SHP77 treated with DMSO at 0.1 percent for 48 hours (cell line): ENCODE measurements at places on chromosomes 5 and 9.
A peak's percentile ranks its signal among the peaks of the same experiment; 100 is the strongest.

- DNase-seq: no peak
Measured at GRCh38 chr5:132017738-132018625, 6.5 kb upstream of the ACSL6 start.

- peak; percentile 16 for DNase-seq
Measured at GRCh38 chr5:146426853-146427618, 20.1 kb upstream of the TCERG1 start.

- no peak for DNase-seq
Measured at GRCh38 chr5:173538654-173539053, 77.8 kb downstream of the BOD1 start.

GRCh38 chr5:52830650-52831049 lies 42.9 kb downstream of the ITGA1 start:
- no peak for DNase-seq

- peak; percentile 44 for DNase-seq
Measured at GRCh38 chr9:5186416-5187169, 1.2 kb upstream of the INSL6 start.

- no peak for DNase-seq
Measured at GRCh38 chr9:136264031-136264430, 18.4 kb upstream of the QSOX2 start.

GRCh38 chr5:45376417-45376816 lies 319.8 kb downstream of the HCN1 start:
- no peak for DNase-seq

GRCh38 chr5:123545506-123545905 lies 33.5 kb downstream of the CSNK1G3 start:
- no peak for DNase-seq

- no peak for DNase-seq
Measured at GRCh38 chr5:88897748-88898147, 14.8 kb upstream of the MEF2C start.

- peak; percentile 41 for DNase-seq
Measured at GRCh38 chr9:122816163-122816867, 12.1 kb downstream of the PDCL start.

GRCh38 chr5:129500101-129500500 lies 40.0 kb downstream of the ADAMTS19 start:
- no peak for DNase-seq

DNA sequence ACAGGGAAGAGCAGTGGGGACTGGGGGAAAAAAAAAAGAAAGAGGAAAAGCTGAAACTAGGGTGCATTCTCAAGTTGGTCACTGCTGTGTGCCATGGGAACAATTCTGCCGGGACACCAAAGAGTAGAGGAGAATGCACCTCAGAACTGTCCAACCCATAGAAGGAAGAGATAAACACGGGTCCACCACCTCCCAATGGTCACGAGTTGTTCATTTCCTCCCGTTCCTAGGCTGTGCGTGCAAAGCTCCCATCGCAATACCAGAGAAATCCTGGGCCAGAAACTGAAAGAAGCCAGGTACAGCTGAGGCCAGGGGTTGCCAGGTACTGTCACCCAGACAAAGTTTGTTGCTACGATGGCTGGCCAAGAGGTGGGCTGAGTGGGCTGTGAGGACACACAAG lies 236.9 kb upstream of the ANKRD55 start:
- DNase-seq: no peak

DNA sequence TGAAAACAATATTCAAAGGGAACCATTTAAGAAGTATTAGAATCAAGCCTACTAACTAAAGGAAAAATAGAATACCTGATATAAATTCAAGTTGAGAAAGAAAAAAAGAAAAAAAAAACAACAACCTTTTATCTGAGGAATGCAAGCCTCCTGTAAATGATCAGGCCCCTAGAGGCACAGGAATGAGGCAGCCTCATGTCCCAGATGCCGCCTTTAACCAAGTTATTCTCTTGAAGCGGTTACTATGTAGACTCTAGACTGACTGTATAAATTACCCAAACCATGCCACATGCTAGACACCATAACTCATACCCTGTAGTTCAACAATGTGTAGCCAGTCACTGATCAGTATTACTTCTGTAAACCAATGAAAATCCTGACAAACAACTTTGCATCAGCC lies 929.6 kb downstream of the TAF11L14 start:
- no peak for DNase-seq

DNA sequence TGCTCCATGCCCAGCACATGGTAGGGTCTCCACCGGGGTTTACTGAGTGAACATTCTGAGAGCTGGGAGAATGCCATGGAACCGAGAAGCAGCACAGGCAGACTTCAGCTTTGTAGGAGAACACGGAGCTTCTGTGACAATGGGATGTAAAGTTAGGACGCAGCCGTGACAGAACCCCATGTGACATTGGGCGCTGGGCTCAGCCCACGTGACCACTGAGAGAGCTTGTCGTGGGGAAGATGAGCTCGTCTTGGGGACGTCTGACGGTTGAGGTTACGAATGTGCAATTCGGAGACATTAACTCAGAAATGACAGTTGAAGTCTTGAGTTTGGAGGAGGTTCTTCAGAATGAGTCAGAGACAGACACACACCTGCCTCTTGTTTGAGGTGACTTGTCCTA lies 13.5 kb downstream of the SDHA start:
- no peak for DNase-seq

- DNase-seq: no peak
Measured at GRCh38 chr5:151719228-151720000, 32.7 kb upstream of the SPARC start.

- DNase-seq: no peak
Measured at GRCh38 chr5:155867522-155868088, 459.4 kb upstream of the SGCD start.

GRCh38 chr9:135726138-135726853 lies 24.3 kb downstream of the KCNT1 start:
- no peak for DNase-seq

GRCh38 chr9:90795084-90795483 lies 6.5 kb upstream of the SYK start:
- no peak for DNase-seq

DNA sequence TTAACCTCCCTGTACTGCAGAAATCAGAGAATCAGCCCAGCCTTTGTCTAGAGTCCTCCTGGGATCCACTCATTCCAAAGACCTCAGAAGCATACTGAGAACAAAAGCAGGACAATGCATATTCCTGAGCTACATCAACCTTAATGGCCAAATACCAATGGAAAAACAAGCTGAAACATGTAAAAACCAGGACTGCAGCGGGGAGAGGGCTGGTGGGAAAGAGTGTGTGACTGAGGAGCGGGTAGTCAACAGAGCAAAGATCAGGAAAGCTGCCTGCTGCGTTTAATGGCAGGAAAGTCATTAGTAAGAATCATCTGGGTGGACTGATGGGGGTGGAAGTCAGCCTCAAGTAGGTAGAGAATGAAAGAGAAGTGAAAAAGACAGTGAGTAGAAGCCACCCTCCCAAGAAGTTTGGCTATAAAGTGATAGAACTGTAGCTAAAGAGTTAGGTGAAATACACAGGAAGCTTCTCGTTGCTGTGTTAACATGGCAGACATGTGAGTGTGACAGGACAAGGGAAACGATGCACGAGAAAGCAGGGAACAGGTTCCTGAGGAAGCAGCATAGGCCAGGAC lies 88.1 kb downstream of the OTULIN start:
- DNase-seq: no peak

DNA sequence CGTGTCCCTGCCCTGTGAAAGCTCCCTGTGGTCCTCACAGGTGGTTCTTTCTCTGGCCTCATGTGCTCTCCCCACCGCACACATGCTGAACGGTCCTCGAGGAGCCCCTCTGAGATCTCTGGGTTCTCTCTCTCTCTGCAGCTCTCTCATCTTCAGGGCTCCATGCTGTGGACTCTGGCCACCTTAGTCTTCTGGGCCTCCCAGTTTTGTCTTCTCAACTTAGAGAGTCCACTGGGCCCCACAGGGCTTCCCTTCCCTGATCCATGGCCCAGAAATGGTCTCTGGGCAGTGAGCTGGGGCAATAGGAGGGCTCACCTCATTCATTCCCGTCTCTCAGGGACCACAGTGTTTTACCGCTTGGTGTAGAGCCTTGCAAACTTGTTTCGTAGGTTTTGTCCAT lies 26.4 kb downstream of the FGD3 start:
- DNase-seq: no peak

- no peak for DNase-seq
Measured at GRCh38 chr5:37520811-37521210, 141.7 kb downstream of the WDR70 start.

DNA sequence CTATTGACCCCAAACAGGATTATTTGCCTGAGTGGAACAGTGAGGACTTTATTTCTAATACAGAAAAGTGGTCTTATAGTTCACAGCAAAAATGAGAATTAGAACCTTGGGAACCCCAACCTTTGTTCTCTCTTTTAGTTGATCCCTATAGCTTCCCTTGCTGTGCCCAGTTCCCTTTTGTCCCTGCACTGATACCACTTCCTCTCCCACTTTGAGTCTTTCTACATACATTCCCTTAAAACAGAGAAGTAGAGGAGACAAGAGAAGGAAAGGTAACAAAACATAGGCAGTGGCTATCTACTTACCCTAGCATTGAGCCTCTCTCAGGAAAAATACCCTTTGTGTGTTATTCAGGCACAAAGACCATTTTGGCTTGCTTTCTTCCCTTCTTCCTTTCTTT lies 246.4 kb downstream of the FAM114A2 start:
- DNase-seq: no peak

DNA sequence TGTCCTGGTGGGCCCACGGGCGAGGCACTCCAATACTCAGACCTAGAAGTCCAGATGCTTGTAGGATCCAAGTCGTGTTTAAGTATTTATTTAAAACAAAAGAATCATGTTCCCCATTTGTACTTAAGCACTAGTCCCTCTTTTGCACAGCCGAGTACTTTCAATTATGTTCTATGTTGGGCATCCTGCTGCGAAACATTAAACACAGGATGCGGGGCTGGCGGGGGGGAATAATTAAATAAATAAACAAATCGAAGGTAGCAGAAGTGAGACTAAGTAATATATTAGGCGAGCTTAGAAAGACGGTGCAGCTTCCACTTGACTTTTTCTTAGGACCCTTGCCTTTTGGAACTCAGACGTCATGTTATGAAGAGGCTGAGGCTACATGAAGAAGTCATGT lies 1129.2 kb upstream of the ACO1 start:
- no peak for DNase-seq

- DNase-seq: no peak
Measured at GRCh38 chr9:8863886-8864544, 1064.4 kb upstream of the DMAC1 start.

- no peak for DNase-seq
Measured at GRCh38 chr5:125134216-125135081, 388.0 kb upstream of the ZNF608 start.

DNA sequence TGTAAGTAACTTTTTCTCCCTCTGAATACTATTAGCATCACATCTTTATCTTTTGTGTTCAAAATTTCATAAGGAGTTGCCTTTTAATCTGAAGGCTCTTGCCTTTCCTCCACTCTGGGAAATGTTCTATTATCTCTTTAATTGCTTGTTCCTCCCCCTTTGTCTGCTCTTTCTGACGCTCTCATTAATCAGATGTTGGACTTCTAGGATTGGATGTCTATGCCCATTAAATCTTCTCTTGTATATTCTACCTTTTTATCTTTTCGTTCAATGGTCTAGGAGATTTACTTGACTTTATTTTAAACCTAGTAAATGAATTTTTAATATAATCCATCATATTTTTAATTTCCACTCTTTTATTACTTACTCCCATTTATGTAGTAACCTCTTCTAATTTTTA lies 76.7 kb downstream of the MARCHF3 start:
- DNase-seq: no peak

GRCh38 chr9:130467316-130467715 lies 22.6 kb downstream of the ASS1 start:
- DNase-seq: no peak

- DNase-seq: no peak
Measured at GRCh38 chr9:35564658-35565061, 40.4 kb upstream of the TESK1 start.

GRCh38 chr5:77719666-77720363 lies 56.3 kb downstream of the TBCA start:
- no peak for DNase-seq

DNA sequence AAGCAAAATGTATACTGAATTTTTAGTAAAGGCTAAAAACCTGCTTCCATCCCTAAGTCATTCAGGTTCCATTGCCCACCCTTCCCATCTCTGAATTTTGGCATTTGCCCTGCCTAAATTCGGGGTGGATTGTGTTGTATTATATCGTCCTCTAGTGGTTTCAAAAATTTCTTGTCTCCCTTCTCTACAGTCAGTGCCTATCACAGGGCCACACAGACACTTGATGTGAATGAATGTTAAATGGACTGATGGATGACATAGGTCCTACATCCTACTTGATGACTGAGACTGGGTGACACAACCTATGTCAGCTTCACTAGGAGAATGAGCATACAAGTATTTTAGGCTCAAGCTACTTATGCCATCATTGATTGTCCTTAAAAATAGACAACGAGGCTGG lies 45.6 kb upstream of the SLC30A5 start:
- no peak for DNase-seq

DNA sequence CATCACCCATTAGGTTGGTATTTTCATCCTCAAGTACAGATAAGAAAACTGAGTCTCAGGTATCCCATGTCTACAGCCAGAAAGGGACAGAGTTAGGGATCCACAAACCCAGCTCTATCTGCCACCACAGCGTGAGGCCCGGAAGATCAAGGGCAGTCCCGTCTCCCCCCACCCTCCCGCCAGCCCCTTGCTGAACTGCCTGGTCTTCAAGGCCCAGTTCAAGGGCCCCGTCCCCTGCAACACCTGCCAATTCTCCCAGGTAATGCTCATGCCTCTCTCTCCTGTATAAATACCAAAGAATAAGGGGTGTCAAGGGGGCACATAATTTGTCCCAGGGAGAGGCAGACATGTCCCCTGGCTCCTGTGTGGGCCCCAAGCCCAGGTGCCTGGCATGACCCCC lies 50.7 kb downstream of the AK8 start:
- no peak for DNase-seq

DNA sequence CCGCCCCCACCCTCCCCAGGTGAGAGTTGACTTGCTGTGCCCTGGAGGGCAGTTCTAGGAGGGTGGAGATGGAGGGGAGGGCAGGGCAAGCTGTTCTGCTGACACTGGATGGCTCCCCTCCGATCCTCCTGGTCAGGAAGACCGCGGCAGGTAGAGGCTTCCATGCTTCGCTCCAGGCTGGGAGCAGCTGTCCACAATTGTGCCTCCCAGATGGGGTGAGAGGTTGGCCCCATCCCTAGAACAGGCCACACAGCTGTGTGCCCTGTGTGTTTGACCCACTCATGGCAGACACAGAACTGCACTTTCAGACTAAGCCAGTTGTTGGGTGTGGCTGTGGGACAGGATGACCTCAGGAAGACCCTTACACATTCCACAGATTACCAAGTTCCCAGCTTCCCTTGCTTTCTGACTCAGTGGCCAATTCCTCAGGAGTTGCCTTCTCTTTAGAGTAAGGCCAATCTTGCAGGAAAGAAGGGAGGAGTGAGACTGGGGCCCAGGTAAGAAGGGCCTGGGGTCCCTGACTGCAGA lies 72.1 kb upstream of the HSPA9 start:
- DNase-seq: no peak

DNA sequence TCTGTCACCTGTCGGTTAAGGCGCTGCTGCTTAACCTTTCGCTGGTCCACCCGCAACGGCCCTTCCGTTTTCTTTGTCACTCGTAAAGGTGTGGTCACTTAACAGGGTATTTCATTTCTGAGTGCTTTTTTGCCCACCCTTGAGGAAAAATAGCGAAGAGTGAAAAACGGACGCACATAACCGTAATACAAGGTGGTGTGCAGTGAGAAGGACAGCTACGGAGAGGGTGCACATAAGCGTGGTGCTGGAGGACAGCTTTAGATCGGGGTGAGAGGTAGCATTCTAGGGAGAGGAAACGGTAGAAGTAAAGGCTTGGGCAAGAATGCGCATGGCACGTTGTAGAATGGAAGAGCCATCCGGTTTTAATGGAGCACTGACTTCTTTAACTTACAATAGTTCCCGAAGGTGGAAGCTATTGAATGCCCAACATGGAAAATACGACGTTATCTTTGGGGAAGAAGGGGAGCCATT lies 761 bp downstream of the CCT5 start:
- no peak for DNase-seq
